ENCODE measurements at places on chromosomes 11 and 22.

DNA sequence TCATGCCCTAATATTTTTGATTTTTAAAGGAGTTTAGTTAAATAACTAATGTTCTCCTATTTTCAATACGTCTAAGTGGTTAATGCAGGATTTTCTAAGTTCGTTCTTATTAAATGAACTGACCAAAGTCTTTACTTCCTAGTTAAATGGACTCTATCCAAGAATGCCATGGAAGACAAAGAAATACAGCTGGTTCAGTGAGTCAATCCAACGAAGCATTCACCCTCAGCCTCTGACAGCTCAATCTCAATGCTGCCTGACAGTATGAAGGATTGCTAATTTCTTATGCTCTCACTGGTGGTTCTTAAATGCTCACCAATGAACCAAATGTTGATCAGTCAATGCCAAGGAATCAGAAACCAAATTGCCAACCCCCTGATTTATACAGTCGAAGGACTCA is 219.4 kb downstream of the CADM1 start:
- DNase-seq: no peak

GRCh38 chr11:116576526-116576925 is 196.3 kb downstream of the BUD13 start:
- no peak for DNase-seq

DNA sequence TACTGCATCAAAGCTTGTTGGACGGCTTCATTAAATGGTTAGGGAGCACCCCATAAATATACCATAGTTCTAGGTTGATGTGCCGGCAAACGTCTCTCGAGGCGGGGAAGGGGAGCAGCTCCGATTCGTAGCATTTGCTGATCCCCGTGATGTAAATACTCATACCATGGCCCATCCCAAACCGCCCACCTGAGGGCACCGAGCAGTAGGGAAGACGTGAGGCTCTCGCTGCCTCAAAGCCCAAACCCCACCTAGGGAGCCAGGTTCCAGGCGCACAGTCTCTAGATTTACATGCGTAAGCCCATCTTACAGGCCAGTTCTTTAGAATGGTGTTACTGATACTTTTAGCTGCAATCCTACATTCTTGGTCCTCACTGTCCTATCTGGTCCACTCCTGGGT is 124.0 kb downstream of the FEZ1 start:
- no peak for DNase-seq

DNA sequence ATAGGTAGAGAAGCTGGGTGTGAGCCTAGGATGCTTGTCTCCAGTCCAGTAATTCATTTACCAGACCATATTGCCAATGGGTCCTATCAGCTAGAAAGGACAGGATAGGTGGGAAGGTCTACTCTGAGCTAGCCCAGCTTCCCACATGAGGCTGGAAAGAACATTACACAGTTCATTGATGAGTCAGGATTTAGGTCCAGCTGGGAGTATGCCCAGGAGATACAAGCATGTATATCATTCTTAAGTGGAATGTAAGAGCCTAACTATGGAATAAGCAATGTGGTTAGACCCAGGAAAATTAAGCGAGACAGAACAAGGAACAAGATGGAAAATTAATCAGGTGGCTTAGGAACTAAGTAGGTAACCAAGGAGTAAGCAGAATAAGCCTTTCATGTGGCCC is 59.0 kb upstream of the TBCEL start:
- DNase-seq: no peak

GRCh38 chr22:47391169-47392053 is 629.0 kb downstream of the TBC1D22A start:
- DNase-seq: no peak

DNA sequence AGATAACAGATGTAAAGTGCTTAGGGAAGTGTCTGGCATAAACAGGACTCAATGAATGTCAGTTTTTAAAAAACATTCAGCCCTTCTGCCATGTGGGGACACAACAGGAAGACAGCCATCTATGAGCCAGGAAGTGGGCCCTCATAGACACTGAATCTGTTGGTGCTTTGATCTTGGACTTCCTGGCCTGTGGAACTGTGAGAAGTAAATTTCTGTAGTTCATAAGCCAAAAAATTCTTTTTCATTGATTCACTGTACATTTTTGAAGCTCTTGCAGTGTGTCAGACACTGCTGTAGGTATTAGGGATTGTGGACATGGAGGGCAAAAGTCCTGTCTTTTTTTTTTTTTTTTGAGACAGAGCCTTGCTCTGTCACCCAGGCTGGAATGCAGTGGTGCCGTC is 188.6 kb downstream of the HIPK3 start:
- no peak for DNase-seq

DNA sequence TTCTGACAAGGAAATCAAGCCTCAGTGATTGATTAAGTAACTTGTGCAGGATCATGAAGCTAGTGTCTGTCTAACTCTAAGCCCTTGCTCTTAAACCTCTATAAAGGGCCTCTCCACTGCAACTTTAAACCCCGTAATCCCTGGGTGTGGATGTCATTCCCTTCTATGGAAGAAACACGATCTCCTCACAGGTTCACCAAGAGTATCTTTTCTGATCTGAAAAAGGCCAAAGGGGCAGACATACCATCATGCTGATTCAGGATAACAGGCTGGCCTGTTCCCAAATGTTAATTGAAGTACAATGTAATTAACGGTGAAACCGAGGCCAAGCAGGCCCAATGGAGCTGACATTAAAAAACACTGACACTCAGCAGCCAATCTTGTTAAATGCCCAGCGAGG is 17.1 kb downstream of the TTC12 start:
- DNase-seq: no peak

- no peak for DNase-seq
These were observed 22.3 kb downstream of the TMEM123 start for GRCh38 chr11:102430158-102430836.

- no peak for DNase-seq
These were observed 2.5 kb upstream of the MUC5AC start for GRCh38 chr11:1155274-1155693.

DNA sequence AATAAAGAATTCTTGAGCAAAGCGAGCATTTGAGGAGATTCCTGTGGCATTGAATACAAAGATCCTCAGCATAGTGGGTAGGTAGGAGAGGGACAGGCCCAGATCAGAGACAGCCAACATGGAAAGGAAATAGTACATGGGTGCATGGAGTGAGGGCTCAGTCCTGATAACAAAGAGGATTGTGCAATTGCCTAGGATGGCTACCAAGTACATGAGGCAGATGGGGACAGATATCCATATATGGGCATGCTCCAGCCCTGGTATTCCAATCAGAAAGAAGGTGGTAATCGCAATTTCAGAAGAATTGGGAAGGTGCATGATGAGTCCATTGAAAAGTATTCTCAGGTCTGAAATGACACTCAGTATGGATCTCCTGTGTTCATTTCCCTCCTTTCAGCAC is 8.6 kb downstream of the OR51T1 start:
- DNase-seq: no peak

GRCh38 chr11:77883775-77884174 is 62.8 kb downstream of the AAMDC start:
- DNase-seq: no peak

DNA sequence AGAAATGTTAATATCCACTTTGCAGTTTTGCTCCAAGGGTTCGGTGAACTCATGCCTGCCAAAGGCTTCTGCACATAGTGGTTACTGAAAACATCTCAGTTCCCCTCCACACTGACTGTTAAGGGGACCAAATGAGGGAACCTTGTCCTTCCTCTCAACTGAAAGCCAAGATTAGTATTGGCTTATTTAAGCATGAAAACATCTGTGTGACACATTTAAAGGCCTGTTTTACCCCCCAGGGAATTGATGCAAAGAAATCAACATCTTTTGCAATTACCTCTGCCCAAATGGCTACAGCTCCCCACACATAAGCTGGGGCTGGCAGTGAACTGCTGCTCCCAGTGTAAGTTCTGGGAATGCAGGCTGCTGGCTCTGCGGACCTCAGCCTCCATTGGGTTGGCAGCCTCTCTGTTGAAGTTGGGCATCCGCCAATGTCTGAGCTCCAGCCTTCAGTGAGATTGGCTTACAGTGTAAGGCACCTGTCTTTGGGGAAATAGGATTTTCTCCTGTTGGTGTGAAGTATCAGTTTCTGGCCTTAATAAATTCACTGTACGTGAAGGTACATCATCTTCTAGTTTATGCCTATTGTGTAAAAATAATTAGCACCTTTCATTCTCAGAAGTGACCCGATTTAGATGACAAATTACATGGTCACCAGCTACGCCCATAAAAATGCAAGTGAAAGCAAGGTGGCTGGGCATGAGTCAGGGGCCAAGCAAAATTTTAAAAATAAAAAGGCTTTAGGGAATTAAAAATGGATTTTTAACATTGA is 213.4 kb upstream of the SYN3 start:
- no peak for DNase-seq

DNA sequence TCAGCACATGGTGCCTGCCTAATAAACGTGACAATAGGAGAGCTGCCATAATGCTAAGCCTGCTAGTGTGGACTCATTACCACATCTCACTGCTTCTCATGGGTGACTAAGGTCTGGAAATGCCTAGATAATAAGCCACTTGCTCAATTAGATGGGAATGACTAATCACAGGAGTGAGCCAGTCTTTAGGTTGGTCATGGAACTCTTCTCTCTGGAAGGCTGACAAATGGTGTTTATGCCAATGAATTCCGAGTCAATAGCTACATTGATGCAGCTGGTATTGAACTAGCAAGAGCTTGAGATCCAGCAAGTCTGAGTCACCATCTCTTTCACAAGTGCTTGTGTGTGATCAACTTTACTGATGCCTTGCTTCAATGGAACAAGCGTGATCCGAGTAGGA is 334.9 kb downstream of the OPCML start:
- DNase-seq: no peak

- no peak for DNase-seq
These were observed 40.5 kb downstream of the MICAL2 start for GRCh38 chr11:12150831-12151382.

GRCh38 chr11:120774591-120775386 is 249.1 kb upstream of the TBCEL start:
- DNase-seq: no peak

GRCh38 chr11:10534316-10534715 is 6.7 kb downstream of the RNF141 start:
- no peak for DNase-seq

DNA sequence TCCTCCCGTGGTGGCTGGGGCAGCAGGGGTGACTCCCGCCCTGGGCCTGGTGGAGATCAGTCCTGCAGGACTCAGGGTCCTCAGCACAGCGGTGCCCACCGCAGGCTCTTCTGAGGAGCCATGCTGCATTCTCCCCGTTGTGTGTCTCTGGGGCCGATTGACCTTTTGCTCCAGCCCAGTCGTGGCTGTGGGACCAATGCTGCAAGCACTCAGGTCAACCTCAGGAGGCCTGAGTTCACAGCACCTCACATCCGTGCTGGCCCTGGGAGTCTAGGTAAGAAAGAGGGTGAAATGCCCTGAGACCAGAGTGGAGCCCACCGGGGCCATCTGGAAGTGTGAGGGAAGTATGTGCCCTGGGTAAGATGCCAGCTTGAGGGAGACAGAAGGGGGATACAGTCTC is 316.1 kb upstream of the B3GAT1 start:
- DNase-seq: no peak

GRCh38 chr22:47802421-47802820 is 1040.0 kb downstream of the TBC1D22A start:
- DNase-seq: no peak

- DNase-seq: no peak
These were observed 68.6 kb downstream of the SWAP70 start for GRCh38 chr11:9732453-9732852.

- no peak for DNase-seq
These were observed 4.9 kb downstream of the HIPK3 start for GRCh38 chr11:33262011-33262645.

DNA sequence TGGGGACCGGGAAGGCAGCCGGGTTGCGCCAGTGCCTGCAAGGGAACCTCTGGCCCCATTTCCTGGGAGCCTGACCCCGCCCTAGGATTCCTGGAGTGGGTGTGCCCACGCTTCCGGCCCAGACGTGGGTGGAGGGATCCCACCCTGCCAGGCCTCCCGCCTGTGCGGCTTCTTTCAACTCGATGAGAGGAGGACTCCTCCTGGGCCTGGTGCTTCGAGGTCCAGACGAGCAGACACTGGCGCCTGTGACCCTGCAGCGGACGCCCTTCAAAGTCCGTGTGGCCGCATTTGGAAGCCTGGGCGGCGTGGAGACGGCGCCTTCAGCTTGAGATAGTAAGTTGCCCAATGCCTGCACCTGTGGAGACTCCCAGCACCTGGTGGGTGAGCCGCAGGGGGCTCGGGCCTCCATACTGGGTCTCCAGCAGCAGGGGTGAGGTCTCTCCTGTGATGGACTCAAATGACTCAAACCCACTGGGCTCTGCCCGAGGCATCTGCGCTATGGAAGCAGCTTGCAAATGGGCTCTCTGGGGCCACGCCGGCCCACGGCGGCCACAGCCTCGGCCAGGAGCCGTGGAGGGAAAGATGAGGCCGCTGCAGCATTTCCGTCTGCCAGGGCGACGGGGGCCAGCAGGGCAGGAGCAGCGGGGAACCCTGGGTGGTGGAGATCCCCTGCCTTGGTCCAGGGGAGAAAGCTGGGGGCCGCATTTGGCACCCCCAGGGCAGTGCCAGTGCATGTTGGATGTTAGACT is 64.3 kb upstream of the PPARA start:
- DNase-seq: no peak

GRCh38 chr11:95055283-95055897 is 6.2 kb downstream of the KDM4F start:
- no peak for DNase-seq

DNA sequence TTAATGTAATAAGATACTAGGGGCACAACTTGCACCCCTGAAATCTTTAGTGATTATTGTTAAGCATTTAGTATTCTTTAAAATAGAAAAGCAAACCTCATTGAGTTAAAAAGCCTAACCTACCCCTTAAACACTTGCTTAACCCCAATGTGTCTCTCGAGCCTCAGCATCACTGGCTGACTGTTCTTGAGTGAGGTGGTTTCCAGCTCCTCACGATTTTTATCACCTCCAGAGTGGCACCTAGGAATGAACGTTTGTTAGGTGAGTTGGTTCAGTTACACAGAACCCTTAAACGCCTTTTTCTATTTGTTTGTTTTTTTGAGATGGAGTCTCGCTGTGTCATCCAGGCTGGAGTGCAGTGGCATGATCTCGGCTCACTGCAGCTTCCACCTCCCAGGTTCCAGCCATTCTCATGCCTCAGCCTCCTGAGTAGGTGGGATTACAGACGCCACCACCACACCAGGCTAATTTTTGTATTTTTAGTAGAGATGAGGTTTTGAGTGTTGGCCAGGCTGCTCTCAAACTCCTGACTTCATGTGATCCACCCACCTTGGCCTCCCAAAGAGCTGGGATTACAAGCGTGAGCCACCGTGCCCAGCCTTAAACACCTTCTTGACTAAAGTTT is 13.7 kb downstream of the YWHAH start:
- no peak for DNase-seq

- no peak for DNase-seq
These were observed 129.5 kb upstream of the SESN3 start for GRCh38 chr11:95360377-95361075.

GRCh38 chr11:66768088-66768521 is 39.1 kb upstream of the SPTBN2 start:
- DNase-seq: no peak

- DNase-seq: no peak
These were observed 226.1 kb upstream of the POU2AF2 start for GRCh38 chr11:111019451-111019850.

All from iPS DF 19.7 (cell line).